ENCODE measurements at places on chromosomes 6 and 20.

DNA sequence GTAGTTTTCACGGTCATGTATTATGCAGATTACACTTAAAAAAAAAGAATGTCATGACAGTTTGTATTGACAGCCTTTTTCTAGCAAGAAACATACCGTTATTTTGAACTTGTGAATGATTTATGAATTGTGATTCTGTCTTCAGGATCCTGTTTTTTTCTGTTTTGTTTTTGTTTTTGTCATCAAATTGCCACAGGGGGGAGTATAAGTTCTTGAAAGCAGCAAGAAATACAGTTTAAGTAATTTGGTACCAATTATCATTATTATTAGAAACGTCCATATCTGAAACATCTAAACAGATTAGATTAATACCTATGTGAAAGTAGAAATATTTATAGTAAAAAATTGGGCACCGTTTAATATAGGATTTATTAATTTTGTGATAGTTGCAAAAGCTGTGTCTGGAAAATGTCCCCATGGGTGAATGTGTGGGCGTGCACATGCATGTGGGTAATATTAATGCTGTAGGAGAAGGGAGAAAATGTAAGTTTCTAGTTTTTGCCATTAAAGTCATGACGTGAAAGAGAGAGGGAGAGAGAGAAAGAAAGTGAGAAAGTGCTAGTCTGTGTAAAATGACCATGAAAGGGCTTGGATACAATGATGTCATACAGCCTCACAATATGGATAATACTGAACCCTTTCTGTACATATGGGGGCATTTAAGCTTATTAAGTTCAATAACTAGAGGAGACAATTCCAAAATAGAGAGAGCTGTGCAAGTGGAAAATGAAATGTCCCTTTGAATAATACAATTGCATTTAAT, 9.4 kb upstream of the CCN2 start:
- DNase-seq, result no peak

DNA sequence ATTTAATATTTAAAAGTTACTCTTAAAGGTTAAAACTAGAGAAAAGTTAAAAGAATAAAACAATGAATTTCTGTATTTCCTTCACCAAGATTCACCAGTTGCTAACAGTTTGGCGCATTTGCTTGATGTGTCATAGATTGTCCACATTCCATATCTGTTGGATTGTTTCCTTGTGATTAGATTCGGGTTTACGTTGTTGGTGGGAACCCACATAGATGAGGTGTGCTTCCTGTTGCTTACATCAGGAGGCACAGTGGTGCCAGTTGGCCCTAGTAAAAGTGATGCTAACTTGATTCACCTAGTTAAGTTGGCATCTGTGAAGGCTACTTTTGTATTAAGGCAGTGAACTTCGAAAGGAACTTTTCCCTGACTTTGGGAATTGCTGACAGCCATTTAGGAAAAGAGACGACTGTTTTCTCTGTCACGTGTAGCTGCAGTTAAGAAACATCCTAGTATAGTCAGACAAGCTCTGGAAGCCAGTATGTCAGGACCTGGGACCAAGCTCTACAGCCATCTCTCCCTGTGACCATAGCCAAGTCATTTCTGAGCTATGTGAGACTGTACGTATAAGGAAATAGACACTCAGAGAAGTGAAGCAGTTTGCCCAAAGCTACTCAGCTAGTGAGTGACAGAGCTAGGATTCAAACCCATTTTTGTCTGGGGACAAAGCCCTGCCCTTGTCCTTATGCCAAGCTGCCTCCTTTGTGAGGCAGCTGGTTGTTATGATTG, 49.0 kb downstream of the PPARD start:
- DNase-seq, result no peak

DNA sequence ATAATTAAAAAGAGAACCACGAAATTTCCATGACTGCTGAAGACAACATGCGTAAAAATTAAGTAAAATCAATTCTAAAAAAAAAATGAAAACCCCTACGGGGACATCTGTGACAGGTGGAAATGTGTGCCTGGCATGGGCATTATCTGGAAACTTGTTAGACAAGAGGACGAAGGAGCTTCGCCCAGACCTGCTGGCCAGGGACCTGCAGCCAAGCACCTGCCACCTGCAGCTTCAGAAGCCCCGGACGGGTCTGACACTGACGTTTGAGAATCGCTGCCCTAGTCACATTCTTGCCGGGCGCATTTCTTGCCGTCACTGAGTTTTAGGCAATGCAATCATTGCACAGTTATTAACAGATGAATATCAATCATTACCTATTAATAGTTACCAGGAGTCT, 140.3 kb downstream of the SMOC2 start:
- DNase-seq, result no peak

DNA sequence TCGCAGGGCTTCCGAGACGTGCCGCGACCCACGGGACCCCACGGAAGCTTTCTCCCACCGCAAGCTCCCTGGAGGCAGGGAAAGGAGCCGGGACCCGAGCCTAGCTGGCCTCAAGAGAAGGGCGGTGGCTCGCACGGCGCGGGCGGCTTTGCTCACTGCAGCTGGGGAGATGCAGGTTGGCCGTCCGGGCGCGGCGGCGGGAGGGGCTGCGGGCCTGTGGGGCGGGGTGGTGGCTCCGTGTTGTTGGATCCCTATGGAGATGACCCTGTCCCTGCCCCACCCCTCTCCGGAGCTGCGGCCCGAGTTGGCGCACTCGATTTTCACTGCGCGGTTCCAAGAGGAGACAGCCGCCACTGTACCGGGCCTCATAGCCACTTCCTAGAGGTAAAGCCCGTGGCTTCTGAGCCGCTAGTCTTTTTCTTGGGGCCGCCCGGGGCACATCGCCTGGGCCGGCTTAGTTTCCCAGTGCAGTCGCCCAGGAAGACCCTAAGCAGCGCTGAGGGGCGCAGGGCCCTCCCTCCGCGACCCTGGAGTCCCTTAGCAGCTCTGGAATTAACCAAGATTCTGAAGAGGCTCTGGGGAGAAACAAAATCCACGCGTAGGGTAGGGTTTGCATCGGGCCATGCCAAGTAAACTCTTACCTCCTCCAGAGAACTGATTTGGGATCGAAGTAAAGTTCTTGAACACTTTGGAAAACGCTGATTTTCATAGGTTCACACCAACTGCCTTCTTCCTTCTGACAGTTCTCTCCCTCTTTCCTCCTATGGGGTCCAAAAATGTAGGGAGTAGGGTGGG, at the start of gene ECT2L:
ECT2L (plus strand) TSS at position 279 of the 795 bp plus-strand sequence. CDS start 17,188 bp downstream, outside the sequence.
- DNase-seq, result no peak

GRCh38 chr6:138410972-138411880, 7.2 kb downstream of the HEBP2 start:
- no peak for DNase-seq

DNA sequence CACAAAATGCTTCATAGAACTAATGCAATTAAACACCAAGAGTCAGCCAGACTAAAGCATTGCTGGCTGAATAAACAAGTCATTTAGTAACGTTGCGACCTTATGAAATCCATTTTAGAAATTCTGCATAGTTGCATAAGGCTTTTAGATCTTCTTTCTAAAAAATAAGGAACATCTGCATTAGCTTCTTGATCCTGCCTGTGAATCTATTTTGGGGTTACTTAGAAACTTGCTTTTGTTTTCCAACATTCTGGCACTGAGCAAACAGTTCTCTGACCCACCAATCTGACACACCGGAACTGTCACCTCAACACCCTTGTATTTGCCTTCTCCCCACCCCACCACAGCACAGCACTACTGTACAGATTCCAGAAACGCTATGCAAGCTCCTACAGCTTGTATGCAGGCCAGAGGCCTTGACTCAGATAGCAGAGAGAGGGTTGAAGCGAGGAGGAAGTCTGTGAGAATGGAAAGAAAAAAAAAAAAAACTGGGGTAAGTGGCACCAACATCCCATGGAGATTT, 55.0 kb downstream of the KIF13A start:
- DNase-seq, result no peak

GRCh38 chr6:36839749-36840431, 646 bp upstream of the CPNE5 start:
- no peak for DNase-seq

- no peak for DNase-seq
Measured at GRCh38 chr6:3119040-3119723, 671 bp downstream of the BPHL start.

- DNase-seq, result no peak
Measured at GRCh38 chr6:161651949-161652348, 378.1 kb upstream of the AGPAT4 start.

DNA sequence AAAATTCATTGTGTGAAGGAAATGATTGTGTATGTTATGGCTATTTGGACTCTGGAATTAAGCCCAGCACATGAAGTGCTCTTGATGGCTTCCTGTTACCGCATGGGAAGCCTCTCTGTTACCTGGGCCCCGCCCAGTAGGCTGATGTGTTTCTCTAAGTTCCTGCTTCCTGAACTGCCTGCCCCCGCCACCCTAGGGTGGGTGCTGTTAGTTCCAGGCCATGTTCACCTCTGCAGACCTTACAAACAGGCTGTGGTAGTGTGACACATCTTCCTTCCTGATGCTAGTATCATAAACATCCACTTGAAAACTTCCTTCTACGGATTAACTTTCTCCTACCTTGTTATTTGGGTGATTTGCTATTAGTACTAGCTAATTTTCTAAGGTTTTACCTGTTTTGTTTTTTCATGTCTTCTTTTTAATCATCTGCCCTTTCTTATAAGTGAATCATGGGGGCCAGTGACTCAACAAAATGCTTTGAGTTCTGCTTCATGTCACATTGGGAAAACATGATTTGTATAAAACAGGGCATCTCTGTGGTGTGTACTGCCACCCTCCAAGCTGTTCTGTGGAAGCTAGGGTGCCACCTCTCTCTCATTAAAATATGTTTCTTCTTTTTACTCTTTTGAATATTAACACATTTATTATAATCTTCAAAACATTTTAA, 40.6 kb downstream of the SH3BGRL2 start:
- DNase-seq, result peak; percentile 33

GRCh38 chr6:9754515-9754914, 660.4 kb downstream of the TFAP2A start:
- DNase-seq, result no peak

- no peak for DNase-seq
Measured at GRCh38 chr6:159279790-159280277, 110.6 kb downstream of the FNDC1 start.

DNA sequence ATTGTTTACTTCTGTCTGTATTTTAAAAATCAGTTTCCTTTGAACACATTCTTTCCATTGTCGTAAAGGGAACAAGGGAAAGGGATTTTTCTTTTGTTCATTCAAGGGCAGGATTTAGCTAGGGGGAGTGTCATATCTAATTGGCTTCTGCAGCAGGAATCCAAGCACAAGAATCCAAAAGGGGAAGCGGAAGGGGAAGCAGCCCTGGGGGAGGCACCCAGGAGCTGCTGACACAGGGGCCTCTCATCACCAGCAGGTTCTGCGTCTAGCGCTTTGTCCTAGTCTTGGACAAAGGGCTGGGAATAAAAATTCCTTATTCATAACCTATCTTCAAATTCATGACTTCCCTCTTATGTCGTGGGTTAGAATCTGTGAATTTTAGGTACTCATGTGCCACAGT, 13.7 kb downstream of the RIPK1 start:
- no peak for DNase-seq

DNA sequence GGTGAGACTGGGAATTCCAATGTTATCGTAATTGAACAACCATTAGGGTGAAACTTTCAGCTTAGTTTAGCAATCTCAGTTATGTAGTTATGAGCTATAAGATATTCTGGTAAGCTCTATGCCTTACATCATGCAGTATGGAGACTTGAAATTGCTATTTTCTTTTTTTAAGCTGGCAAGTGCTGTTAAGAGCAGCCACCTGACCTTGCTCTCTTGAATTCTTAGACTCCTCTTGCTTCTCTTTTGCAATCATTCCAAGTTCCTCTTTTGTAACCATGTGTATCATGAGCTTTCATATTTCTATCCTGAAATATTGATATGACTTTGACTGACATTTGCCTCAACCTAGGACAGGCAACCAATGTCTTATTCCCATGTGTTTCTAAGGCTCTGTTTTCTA, 446.3 kb upstream of the SLC35B3 start:
- DNase-seq, result no peak

- DNase-seq, result no peak
Measured at GRCh38 chr6:137912813-137913212, 45.8 kb downstream of the TNFAIP3 start.

Measured in activated CD8-positive, alpha-beta memory T cell treated with anti-CD3 and anti-CD28 coated beads for 4 hours (primary cell).